ENCODE measurements at places on chromosomes 2 and 18.

GRCh38 chr2:146258071-146258470 is 1586.8 kb upstream of the ACVR2A start:
- DNase-seq: no peak

GRCh38 chr18:27527856-27528255 is 342.7 kb upstream of the CHST9 start:
- no peak for DNase-seq

GRCh38 chr18:9700261-9700796 is 7.8 kb upstream of the RAB31 start:
- no peak for DNase-seq

GRCh38 chr18:7367336-7367735 is 136.4 kb downstream of the LRRC30 start:
- no peak for DNase-seq

GRCh38 chr2:113707106-113707505 is 49.3 kb downstream of the SLC35F5 start:
- no peak for DNase-seq

GRCh38 chr18:63578357-63578958 is 8.7 kb upstream of the SERPINB13 start:
- DNase-seq: peak; percentile 29

DNA sequence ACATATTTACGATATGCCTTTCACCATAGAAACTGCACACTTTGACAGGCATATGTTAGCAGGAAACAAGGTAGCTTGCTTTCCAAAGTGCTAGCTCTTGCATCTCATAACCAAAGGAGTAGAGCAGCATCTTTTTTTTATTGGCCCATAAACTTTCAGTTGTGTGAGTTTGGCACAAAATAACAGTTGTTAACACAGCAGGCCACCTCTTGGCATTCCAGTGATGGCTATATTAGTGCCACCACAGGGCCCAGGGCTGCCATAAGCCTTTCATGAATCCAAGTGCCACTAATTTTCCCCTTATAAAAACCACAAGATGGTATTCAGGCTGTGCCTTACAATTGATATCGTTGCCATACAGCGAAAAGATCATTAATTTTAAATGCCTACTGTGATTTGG is 40.3 kb upstream of the KLF7 start:
- DNase-seq: no peak

GRCh38 chr2:221133941-221134340 is 438.2 kb downstream of the EPHA4 start:
- DNase-seq: no peak

DNA sequence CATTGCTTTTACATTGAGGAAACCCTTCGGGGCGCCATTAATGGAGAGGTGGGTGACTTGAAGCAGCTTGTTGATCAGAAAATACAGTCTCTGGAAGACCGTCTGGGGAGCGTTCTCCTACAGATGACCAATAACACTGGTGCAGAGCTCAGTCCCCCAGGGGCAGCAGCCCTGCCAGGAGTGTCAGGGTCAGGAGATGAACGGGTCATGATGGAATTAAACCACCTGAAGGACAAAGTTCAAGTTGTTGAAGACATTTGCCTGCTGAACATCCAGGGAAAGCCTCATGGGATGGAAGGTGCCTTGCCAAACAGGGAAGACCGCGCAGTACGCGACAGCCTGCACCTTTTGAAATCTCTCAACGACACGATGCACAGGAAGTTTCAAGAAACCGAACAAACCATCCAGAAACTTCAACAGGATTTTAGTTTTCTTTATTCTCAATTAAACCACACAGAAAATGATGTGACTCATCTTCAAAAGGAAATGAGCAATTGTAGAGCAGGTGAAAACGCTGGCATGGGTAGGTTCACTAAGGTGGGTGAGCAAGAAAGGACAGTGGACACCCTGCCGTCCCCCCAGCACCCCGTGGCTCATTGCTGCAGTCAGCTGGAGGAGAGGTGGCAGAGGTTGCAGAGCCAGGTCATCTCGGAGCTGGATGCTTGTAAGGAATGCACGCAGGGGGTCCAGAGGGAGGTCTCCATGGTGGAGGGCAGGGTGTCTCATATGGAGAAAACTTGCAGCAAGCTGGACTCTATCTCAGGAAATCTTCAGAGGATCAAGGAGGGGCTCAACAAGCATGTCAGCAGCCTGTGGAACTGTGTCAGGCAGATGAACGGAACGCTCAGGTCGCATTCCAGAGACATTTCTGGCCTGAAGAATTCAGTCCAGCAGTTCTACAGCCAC is 45.0 kb downstream of the EMILIN2 start:
- DNase-seq: no peak

DNA sequence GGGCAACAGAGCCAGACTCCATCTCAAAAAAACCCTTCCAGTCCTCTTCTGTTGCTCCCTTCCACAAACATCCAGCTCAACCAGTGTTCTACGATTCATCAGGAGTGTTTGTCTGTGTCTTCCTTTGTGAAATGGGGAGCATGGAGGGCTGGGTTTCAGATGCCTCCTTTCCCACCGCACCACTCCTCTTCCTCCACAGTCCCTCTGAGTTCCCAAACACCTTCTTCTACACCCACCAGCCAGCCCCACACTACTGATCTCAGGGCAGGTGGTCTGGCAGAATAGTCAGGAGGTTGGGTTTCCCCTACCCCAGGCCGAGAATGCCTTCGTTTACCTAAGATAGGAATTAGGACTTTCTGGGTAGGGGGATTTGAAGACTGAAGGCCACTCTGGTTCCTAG is 36.9 kb downstream of the NGEF start:
- DNase-seq: no peak

GRCh38 chr2:143623231-143623908 is 494.2 kb downstream of the ARHGAP15 start:
- DNase-seq: no peak

GRCh38 chr18:39167990-39168389 is 1602.4 kb upstream of the CELF4 start:
- no peak for DNase-seq

GRCh38 chr2:137928547-137929518 is 35.4 kb upstream of the HNMT start:
- DNase-seq: no peak

GRCh38 chr2:148493822-148494563 is 150.6 kb upstream of the EPC2 start:
- no peak for DNase-seq

Measured in HFF-Myc (cell line).